ENCODE measurements at places on chromosomes 6 and 20. TPM values are rescaled to one million over a fixed set of nuclear protein-coding genes. Genes with fewer than 3 reads are reported as not detected.
A peak's percentile ranks its signal among the peaks of the same experiment; 100 is the strongest.

DNA sequence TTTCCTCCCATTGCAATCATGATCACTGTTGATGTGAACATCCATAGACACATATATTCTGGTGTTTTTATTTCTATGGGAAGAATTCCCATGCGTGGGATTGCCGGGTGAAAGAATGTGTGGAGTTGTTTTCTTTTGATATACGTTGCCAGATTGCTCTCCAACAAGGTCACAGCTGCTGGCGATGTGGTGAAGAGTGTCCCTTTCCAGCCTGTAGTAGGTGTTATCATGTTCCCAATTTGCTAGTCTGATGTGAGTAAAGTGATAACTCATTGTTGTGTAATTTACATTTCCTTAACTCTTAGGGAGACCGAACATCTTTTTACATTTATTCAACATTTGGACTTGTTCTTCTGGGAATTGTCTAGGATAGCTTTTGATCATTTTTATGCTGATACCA, 14.5 kb upstream of the ELMO2 start:
- H3K4me3 ChIP-seq = no peak overlapping the region
- no peak overlapping the region for H3K27ac ChIP-seq
- H3K36me3 ChIP-seq = no peaks in the 10 kb centered on the region
- no peak for DNase-seq

GRCh38 chr20:56924292-56925081, 295.4 kb downstream of the TFAP2C start:
- no peaks in the 10 kb centered on the region for H3K4me1 ChIP-seq
- no peak for DNase-seq
- no peak overlapping the region for H3K4me3 ChIP-seq

DNA sequence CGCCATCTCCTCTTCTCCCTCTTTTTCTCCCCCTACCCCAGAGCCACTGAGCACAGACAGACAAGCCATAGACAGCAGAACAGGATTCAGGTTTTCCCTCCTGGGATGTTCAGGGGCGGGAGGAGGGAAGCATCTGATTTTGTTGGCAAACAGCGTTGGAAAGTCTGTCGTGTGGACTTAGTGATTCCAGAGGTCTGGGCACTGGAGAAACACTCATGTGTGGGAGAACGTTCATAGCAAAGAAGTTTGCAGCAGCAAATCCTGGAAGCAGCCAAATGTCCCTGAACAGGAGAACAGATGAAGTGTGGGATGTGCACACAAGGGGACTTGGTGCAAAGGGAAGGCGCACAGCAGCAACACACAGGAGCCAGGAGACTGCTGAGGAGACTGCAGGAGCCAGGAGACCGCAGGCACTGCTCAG, 264.1 kb upstream of the CDYL start:
- no peak for DNase-seq
- H3K27ac ChIP-seq = no peak overlapping the region
- no peaks in the 10 kb centered on the region for H3K36me3 ChIP-seq
- H3K27me3 ChIP-seq = peaks cover 5% of the 10 kb centered on the region
- H3K4me3 ChIP-seq = no peak overlapping the region

GRCh38 chr6:52403086-52403485, 17.1 kb upstream of the EFHC1 start:
- H3K4me3 ChIP-seq = no peak overlapping the region
- no peaks in the 10 kb centered on the region for H3K27me3 ChIP-seq

GRCh38 chr6:70389261-70389660, 24.0 kb upstream of the FAM135A start:
- no peak overlapping the region for H3K27ac ChIP-seq
- no peaks in the 10 kb centered on the region for H3K4me1 ChIP-seq
- no peaks in the 10 kb centered on the region for H3K27me3 ChIP-seq
- no peak for DNase-seq

DNA sequence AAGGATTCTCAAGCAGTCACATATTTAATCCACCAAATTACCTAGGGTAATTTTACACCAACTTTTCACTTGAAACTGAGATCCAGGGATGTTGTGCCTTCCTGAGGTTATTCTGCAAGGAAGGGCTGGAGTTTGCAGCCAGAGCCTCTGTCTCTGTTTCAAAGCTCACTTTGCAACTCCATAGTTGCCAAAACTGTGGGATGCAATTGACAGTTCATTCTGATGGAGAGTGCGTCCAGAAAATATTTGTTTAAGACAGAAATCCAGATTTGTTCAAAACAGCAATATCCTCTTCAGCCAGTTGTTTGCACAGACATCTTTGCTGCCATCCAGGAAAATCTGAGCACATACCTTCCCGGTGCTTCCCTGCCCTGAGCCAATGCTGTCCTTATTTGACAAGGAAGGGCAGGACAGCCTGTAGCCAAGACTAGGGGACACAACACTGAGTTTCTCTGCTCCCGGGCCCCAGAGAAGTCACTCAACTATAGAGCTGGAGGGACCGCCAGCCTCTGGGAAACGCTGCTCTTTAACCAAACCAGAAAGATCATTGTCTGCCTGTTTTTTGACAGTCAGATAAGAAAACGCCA, 297.4 kb downstream of the HIVEP2 start:
- no peaks in the 10 kb centered on the region for H3K27me3 ChIP-seq
- DNase-seq = no peak
- no peak overlapping the region for H3K4me3 ChIP-seq
- H3K36me3 ChIP-seq = no peaks in the 10 kb centered on the region
- peak overlapping the region; percentile 24 for H3K27ac ChIP-seq

DNA sequence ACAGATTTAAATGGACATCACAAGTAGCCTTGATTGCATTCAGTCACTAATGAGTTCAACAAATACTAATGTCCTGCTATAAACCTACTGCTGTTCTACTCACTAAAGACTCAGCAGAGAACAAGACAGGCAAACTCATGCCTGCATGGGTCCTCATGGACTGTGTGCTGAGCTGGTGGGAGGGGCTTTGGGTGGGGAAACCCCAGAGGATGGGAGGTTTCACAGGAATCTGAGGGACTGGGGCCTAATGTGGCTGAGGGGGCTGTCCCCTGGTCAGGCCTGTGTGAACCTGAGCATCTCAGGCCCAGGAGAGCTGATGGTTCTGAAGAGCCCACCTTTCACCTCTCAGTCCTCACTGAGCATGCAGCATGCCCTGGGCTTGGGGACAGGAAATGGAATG, 1.4 kb downstream of the CST8 start:
- no peaks in the 10 kb centered on the region for H3K27me3 ChIP-seq
- no peaks in the 10 kb centered on the region for H3K36me3 ChIP-seq
- H3K27ac ChIP-seq = no peak overlapping the region
- H3K4me3 ChIP-seq = no peak overlapping the region

- no peak overlapping the region for H3K27ac ChIP-seq
- DNase-seq = peak; percentile 62
- no peaks in the 10 kb centered on the region for H3K27me3 ChIP-seq
- peaks cover 2% of the 10 kb centered on the region for H3K36me3 ChIP-seq
- no peak overlapping the region for H3K4me3 ChIP-seq
These were observed 272.6 kb downstream of the TMEM242 start for GRCh38 chr6:157050537-157051265.

- DNase-seq = no peak
- H3K4me1 ChIP-seq = no peaks in the 10 kb centered on the region
These were observed 59.2 kb downstream of the POPDC3 start for GRCh38 chr6:105120570-105120969.

- H3K27me3 ChIP-seq = peaks cover 5% of the 10 kb centered on the region
- no peak overlapping the region for H3K4me3 ChIP-seq
- DNase-seq = no peak
- H3K4me1 ChIP-seq = no peaks in the 10 kb centered on the region
These were observed 246.1 kb downstream of the LY86 start for GRCh38 chr6:6834356-6835222.

DNA sequence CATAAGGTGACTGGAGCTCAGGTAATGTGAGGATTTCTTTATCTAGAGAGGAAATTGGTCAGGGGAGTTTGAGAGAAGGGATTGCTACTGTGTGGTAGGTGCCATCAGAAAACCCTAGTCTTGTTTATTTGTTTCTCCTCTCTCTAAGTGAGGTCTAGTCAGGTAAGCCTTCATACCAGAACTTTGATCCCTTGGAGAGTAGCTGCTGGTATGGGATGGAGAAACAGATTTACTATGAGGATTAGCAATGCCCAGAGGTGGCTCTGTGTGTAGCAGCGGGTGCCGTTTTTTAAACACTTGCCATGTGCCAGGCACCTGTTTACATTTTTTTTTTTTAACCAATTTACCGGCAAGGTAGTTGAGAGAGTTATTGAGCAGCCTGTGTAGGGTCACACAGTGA, 19.5 kb downstream of the CMTR1 start:
- H3K4me3 ChIP-seq = no peak overlapping the region
- H3K27ac ChIP-seq = no peak overlapping the region
- no peak for DNase-seq
- H3K27me3 ChIP-seq = no peaks in the 10 kb centered on the region

DNA sequence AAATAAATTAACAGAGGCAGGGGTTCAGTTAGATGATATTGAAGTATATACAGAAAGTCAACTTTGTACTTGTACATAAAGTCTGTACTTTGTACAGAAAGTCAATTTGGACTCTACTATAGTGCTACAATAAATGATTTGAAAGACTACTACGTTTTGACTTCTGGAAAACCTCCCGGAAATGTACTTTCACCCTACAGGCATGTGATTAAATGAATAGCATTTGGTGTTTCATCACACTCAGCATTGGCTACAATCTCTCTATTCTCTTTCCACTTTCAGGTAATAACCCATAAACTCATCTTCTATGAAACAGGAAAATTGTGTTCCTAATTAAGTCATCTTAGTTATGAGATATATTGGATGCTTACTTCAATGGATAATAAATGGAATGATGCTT, 25.6 kb upstream of the MC3R start:
- no peak overlapping the region for H3K27ac ChIP-seq
- DNase-seq = no peak
- no peaks in the 10 kb centered on the region for H3K4me1 ChIP-seq
- no peaks in the 10 kb centered on the region for H3K36me3 ChIP-seq
- H3K4me3 ChIP-seq = no peak overlapping the region

DNA sequence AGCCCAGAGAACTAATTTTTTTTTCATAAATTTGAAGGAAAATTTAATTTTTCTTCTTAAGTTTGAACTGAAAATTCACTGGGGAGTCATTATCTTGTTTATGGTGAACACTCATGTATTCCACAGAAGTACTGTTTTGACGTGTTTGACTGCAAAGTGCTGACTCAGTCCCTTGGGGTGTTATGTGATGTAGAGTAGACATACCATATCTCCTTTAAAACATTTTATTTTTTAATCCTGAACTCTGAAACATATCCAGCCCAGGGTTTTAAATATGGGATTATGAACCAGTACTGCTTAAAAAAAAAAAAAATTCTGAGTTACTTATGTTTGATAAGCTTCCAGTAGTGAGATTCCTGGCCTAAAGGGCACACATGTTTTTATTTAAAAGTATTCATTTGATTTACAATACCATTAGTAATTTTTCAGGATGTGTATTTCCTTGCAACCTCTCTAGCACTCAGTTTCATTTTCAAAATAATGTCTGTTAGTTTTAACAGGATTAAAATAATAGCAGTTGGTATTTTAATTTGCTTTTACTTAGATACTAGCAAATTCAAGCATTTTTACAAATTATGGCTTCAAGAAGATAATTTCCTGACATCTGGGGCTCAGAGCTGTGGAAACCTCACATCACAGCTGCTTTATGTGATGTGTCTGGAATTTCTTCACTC, 81.7 kb upstream of the PDE10A start:
- H3K4me3 ChIP-seq = no peak overlapping the region
- H3K27me3 ChIP-seq = no peaks in the 10 kb centered on the region
- DNase-seq = no peak
- no peaks in the 10 kb centered on the region for H3K4me1 ChIP-seq
- no peaks in the 10 kb centered on the region for H3K36me3 ChIP-seq
- H3K27ac ChIP-seq = no peak overlapping the region

DNA sequence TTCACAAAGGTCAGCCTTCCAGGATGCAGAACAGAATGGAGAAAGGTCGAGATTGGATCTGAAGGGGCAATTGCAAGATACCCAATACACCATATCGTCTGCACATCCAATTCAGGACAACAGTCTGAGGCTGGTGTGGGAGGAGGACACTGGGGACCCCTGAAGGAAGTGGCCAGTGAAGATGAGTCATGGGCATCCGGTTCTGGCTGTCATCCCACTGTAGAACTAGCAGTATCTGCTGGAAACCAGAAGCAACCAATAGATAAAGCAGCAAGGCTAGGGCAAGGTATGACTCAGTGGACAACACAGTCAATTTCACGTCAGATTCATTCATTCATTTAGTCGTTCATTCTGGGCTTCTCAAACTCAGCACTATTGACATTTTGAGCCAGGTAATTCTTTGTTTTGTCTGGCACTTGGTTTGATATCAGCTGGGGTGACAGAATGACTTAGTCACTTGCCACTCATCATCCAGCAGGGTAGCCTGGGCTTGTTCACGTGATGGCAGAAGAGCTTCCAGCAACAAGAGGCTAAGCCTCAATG, 30.3 kb upstream of the SHLD1 start:
- H3K4me3 ChIP-seq = no peak overlapping the region
- DNase-seq = no peak
- no peak overlapping the region for H3K27ac ChIP-seq
- H3K4me1 ChIP-seq = peaks cover 14% of the 10 kb centered on the region
- H3K27me3 ChIP-seq = no peaks in the 10 kb centered on the region

GRCh38 chr6:157657754-157658153, 165.3 kb upstream of the SNX9 start:
- no peak overlapping the region for H3K4me3 ChIP-seq
- no peaks in the 10 kb centered on the region for H3K27me3 ChIP-seq
- no peaks in the 10 kb centered on the region for H3K36me3 ChIP-seq
- DNase-seq = no peak
- H3K27ac ChIP-seq = no peak overlapping the region

GRCh38 chr6:141398949-141399348, 733.8 kb upstream of the GJE1 start:
- H3K4me1 ChIP-seq = no peaks in the 10 kb centered on the region
- H3K27me3 ChIP-seq = no peaks in the 10 kb centered on the region
- DNase-seq = no peak
- H3K4me3 ChIP-seq = no peak overlapping the region
- H3K36me3 ChIP-seq = no peaks in the 10 kb centered on the region

GRCh38 chr6:41683273-41683522, 44.9 kb downstream of the MDFI start:
- no peak overlapping the region for H3K4me3 ChIP-seq
- H3K36me3 ChIP-seq = peaks cover 4% of the 10 kb centered on the region
- H3K27ac ChIP-seq = no peak overlapping the region
- H3K4me1 ChIP-seq = peaks cover 11% of the 10 kb centered on the region
- H3K27me3 ChIP-seq = no peaks in the 10 kb centered on the region

Gene CNR1
- polyA plus RNA-seq = not detected

Gene SYCP2
- 0.76 TPM for polyA plus RNA-seq

Gene BANF2
- polyA plus RNA-seq = not detected

Gene CRISP2
- polyA plus RNA-seq = not detected

Gene FAM209A
- polyA plus RNA-seq = not detected

Gene RNF144B
- 1.2 TPM for polyA plus RNA-seq

Gene CALHM6
- polyA plus RNA-seq = 0.31 TPM

Gene LHFPL5
- polyA plus RNA-seq = not detected

Gene PLTP
- 154 TPM for polyA plus RNA-seq

Gene NHLRC1
- polyA plus RNA-seq = 0.29 TPM

Gene EEF1A1
- 14,148 TPM for polyA plus RNA-seq
